ENCODE measurements at places on chromosomes 2 and 18. TPM values are rescaled to one million over a fixed set of nuclear protein-coding genes. Genes with fewer than 3 reads are reported as not detected.
A peak's percentile ranks its signal among the peaks of the same experiment; 100 is the strongest.

- DNase-seq = peak; percentile 98
Measured at GRCh38 chr18:9474983-9475642, at the start of gene RALBP1. Gene RALBP1, plus strand, starts transcription at chr18:9475513. Its CDS starts 37,533 bp downstream, at chr18:9513046.

DNA sequence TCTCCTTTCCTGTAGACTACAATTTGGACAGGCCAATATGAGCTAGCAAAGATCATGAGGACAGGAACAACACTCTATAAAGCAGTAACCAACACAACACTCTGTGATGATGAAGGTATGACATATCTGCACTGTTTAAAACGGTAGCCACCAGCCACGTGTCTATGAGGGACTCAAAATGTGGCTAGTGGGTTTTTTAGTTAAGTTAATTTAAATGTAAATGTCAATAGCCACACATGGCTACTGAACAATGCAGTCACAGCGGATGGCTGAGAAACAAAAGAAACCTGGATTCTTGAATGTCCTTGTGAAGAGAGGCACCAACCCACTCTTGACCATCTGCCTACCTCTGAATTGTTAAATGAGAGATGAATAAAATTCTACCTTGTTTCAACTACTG is 33.9 kb downstream of the FANCL start:
- no peak for DNase-seq

The PPM1G gene
- 122 TPM for total RNA-seq

DNA sequence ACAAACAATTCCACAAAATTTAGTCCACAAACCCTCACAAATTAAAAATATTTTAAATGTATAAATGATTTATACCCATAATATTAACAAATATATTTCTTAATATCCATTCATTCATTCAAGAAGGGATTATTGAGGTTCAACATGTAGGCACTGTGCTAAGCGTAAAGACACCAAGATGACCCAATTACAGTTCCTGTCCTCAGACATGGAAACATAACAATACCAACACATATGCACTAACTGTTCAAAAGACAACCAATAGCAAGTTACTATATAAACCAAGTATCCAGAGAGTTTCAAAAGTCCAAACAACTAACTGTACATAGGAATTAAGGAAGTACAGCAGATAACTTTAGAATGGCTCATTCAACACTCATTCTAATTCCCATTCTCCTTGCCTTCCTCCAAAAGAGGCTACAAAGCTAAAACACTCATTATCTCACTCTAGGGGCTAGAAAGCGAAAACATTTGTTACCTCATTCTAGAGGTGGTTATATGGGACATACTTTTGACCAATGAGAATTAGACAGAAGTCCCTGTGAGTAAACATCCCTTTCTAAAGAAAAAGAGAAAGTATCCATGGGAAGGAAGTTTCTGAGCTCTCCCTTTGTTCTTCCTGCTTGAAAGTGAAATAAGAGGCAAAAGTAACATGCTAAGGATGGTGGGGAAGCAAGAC is 292.4 kb downstream of the ZEB2 start:
- DNase-seq = no peak

GRCh38 chr18:69408522-69408921 is 7.8 kb downstream of the DOK6 start:
- DNase-seq = no peak

The NDC80 gene
- 82.0 TPM for total RNA-seq

DNA sequence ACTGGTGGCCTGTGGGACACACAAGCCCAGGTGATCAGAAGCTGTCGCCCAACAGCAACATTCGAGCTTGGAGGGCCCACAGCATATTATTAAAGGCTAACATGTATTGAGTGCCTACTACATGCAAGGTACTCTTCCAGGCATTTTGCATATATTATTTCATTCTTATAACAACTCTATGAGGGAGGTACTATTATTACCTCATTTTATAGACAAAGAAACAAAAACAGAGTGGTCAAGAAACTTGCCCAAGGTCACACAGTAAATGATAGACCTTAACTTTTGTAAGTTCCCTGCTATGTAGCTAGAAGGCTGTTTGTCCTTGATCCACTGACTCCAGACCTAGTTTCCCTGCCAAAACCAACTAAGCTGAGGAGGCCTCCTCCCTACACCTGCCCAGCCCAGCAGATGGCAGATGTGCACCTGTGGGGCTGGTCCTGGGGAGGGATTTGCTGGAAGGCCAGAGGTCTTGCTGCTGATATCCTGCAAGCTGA is 35.7 kb downstream of the KANSL3 start:
- no peak for DNase-seq

The POLE4 gene
- 47.8 TPM for total RNA-seq

The ADGRF3 gene
- total RNA-seq = 2.4 TPM

The ATP8B1 gene
- not detected for total RNA-seq

- DNase-seq = no peak
Measured at GRCh38 chr2:216752855-216753505, 57.6 kb upstream of the IGFBP5 start.

- DNase-seq = no peak
Measured at GRCh38 chr2:164705412-164706167, 84.3 kb upstream of the GRB14 start.

DNA sequence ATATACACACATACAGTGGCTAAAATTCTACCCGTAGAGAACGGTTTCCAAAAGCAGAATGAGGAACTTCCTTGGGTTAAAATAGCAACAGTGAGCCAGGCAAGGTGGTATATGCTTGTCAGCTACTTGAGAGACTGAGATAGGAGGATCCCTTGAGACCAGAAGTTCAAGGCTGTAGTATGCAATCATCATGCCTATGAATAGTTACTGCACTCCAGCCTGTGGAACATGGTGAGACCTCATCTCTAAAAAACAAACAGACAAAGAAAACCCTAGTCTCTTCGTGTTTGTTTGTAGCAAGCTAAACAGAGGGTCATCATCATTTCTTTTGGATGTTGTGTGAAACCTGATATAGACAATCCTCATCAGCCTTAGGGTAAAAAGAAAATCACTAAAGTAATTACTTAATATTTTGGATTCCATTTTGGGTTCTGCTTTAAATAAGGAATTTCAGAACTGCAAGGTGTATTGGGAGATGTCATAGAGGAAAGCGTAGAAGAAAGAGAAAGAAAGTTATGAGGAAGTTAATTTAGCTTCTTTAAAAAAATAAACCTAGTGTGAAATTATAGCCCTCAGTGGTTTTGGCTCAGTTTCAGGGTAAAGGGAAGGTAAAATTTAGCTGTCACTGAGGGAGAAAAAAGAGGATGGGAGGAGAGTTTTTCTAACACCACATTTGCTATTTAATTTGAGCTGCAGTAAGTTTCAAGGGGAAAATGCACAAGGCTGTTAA is 46.5 kb downstream of the PLEK start:
- no peak for DNase-seq

DNA sequence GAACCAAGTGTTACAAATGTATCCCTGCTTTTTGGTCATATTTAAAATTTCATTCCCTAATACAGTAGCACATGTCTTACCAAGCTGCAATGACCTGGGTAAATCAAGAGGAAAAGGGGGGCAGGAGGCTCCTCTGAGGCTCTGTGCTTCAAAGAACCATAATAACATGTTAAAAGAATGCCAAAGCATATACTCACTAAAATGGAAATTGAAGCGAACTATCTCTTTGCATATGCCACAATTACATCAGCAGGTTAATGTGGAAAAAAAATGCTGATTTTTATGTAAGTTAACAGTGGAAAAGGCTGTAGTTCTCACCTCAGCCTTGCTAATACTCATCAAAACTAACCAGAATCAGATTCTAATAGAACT is 37.5 kb upstream of the NCKAP5 start:
- no peak for DNase-seq

Data from activated T-cell treated with anti-CD3 and anti-CD28 coated beads, Interleukin-2, amount 50 U/mL, for 72 hours (primary cell).